ENCODE measurements at places on chromosomes 11 and 22. TPM values are rescaled to one million over a fixed set of nuclear protein-coding genes. Genes with fewer than 3 reads are reported as not detected.

- peak; percentile 21 for DNase-seq
Measured at GRCh38 chr22:20803696-20804324, 29.9 kb downstream of the SERPIND1 start.

DNA sequence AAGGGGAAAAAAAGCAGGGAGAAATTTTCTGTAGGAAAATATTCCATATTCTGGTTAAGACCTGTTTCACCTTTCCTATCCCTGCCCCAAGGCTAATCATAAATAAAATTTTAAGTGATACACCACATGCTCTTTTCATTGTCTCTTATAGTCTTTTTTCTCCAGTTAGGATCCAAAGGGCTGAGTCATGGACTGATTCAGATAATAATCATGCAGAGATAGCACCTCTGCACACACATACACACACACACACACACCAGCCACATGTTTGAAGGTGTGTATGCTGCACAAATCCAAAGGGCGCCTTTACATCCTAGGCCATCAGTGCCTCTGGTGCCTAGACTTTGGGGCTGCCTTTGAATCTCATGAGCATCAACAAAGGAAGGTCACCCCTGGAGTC, 35.5 kb upstream of the CWF19L2 start:
- no peak for DNase-seq

- DNase-seq: no peak
Measured at GRCh38 chr11:75223954-75224643, 16.5 kb upstream of the TPBGL start.

DNA sequence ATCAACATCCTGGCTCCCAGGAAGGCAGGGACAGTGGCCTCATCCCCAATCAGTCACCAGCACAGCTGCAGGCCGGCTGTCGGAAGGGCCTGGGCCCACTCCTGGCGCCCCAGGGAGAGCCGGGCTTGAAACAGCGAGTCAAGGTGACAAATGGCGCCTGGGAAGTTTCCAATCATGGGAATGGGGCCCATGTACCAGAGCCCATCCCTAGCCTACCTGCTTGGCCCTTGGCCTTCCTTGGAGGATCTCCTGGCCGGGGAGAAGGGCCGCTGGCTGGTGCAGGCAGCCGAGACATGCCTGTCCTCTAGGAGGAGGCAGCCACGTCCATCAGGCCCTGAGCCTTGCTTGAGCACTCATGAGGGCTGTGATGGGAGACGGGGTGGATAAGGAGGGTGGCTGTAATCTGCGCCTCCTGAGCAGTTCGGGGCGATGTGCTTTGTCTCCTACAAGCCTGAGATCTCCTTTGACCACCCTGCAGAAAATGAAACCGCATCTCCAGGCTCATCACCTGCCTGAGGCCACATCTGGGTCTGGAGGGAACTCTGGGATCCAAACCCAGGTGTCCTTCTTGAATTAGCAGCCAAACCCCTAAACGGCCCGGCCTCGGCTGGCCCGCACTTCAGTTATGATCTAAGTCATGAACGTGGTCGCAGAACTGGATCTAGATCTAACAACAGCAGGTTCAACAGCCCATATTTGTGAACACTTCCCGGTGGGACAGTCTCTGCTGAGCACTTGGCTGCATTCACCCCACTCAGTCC, 862.0 kb downstream of the TBC1D22A start:
- no peak for DNase-seq

GRCh38 chr11:78949976-78950690, 375.5 kb upstream of the NARS2 start:
- DNase-seq: no peak

GRCh38 chr22:44685384-44686056, 16.5 kb upstream of the PRR5 start:
- peak; percentile 42 for DNase-seq

GRCh38 chr11:16512198-16512898, 156.0 kb upstream of the SOX6 start:
- DNase-seq: no peak

DNA sequence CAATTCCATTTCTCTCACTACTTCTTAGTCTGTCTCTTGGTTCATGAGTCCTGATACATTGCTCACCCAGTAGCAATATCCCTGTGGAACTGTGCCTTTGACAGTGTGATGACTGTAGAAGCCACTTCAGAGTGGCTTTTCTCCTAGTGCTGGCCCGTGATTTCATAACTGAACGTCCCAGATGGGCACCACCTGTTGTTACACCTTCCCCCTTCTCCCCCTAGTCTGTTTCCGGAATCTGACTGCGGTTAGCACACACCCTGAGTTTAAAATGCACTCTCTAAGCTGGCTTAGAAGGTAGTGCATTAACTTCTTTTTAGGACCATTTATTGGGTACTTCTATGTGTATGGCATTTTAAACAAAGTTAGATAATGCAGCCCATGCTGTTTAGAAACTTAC, 83.0 kb downstream of the ALX4 start:
- DNase-seq: no peak

- DNase-seq: no peak
Measured at GRCh38 chr11:1389932-1390568, at the start of gene BRSK2. BRSK2 (plus strand) TSS chr11:1389934; CDS start chr11:1390285, 351 bp downstream.

DNA sequence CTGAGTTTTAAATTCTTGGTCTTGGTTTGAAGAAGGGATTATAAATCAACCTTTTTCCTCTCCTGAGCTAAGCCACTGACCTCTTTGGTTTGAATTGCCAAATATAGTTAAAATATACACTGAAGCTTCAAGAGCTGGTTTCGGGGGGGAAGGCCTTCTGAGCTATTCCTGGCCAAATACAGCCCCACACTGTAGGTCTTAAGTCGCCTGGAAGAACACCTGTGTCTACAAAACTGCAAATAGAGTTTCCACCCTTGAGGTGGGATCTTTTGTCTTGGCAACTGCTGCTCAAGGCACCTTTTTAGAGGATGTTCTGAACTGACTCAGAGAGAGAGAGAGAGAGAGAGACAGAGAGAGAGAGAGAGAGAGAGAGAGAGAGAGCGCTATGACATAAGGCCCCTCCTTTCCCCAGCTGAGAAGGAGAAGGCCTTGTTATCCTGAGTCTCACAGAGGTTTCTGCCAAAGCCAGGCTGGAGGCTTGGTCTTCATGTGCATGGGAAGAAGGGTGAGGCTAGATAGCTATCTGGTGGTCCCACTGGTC, 5.5 kb downstream of the ADM start:
- DNase-seq: no peak

DNA sequence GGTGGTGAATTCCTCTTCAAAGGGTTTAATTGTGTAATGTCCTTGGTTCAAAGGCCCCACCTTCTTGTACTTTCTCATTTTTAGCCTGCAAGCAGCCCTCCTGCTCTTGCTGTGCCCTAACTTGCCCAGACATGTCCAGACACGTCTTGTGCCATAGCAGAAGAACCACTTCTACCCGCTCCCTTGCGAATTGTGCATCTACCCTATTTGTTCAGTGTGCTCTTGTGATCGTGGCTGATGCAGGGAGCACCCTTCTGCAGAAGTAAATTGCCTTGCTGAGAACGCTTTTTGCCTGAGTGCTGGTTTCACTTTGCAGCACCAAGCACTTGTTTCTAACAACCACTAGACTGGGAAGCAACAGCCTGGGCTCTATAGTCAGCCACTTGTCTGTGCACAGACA, 249.4 kb downstream of the SBF2 start:
- no peak for DNase-seq

GRCh38 chr11:19739872-19740271, 27.2 kb downstream of the NAV2 start:
- DNase-seq: no peak

GRCh38 chr11:120797143-120797542, 226.8 kb upstream of the TBCEL start:
- DNase-seq: no peak

- DNase-seq: no peak
Measured at GRCh38 chr11:66906061-66906733, 49.3 kb downstream of the LRFN4 start.

DNA sequence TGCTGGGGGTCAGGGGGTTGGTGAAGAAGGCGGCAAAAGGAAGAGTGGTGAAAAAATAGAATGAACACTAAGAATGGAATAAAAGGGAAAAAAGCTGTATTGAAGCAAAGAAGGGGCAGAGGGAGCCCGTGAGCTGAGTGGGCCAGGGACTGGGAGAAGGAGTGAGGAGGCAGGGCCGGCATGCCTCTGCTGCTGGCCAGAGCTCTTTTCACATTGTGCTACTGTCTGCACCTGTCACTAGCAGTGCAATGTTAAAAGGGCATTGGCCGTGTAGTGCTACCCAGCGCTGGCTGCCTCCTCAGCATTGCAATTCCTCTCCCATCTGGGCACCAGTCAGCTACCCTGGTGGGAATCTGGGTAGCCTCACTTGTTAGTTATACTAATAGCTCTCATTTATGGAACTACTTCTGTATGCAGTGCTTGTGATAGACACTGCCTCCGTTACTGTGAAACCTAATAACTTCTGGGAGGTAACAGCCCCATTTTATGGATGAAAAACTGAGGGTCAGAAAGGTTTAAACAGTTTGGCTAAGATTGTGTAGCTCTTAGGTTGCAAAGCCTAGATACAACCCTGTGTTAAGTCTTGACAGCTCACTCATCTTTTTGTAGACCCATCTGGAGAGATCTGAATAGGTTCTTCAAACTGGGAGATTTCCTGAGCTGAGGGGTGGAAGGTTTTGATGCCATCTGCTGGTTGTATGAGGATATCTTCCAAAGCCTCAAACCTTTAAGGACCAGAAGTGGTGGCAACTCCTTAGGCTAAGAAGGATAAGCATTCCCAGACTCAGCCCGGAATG, 8.5 kb downstream of the YPEL4 start:
- no peak for DNase-seq

GRCh38 chr11:95895815-95896214, 28.1 kb downstream of the MTMR2 start:
- DNase-seq: no peak

- no peak for DNase-seq
Measured at GRCh38 chr11:95767498-95767897, 22.1 kb downstream of the FAM76B start.

DNA sequence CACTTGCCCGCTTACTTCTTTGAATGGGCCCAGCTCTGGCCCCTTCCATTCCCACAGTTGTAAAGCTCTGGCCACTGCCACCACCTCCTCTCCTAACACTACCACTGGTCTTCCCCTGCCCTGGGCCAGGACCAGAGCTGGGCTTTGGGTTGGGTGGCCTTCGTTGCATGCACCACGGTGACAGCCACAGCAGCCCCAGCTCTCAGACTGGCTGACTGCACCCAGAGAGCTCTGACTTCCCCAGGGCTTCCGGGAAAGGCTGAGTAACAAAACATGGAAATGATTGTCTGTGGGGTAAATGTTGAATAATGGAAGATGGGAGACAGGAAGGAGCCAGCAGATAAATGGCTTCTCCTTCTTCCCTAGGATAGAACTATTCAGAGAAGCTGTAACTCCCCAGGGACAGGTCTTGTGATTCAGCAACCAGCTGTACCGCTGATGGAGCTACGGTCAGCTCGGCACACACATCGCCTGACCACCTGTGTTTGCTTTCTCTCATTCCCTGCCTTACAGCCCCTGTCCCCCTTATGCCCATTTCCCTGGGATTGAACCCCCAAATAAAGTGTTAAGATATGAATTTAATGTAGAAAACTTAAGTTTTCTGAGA, 27.6 kb downstream of the SCN4B start:
- DNase-seq: no peak

GRCh38 chr11:59145534-59145933, 2.9 kb downstream of the FAM111A start:
- no peak for DNase-seq

GRCh38 chr11:130340671-130341319, 26.1 kb upstream of the ZBTB44 start:
- no peak for DNase-seq

DNA sequence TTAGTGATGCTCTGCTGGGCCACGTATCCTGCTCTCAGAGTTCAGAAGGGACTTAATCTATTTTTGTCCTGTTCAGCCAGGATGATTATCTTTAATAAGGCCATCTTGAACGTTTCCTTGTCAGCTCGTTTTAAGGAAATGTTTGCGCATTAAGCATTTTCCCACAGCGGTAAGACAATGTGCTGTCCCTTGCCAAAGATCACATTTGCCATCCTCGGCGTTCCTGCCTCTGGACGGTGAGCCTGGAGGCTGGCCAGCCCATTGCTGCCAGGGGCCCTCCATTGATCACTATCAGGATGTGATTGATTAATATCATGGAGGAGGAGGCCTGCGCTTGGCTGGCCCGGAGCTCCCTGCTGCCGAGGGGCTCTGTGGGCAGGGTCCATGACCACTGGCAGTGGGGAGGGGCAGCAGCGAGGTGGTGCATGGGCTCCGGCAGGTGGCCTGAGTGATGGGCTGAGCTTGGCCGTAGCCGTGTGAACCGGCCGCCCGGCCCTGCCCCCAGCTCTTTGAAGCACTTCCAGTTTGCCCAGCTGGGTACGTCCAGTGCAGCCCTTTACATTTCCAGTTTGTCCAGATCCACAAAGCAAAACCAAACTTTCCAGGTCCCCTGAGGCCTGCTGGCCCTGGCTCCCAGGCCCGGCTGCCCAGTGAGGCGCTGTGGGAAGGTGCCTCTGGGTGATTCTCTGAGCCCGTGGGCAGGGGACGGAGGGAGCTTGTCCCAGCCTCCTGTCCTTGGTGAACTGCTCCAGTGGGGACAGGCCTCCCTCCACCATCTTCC, 49.5 kb upstream of the SMIM38 start:
- no peak for DNase-seq

- DNase-seq: no peak
Measured at GRCh38 chr11:121071846-121072450, 29.1 kb upstream of the TECTA start.

DNA sequence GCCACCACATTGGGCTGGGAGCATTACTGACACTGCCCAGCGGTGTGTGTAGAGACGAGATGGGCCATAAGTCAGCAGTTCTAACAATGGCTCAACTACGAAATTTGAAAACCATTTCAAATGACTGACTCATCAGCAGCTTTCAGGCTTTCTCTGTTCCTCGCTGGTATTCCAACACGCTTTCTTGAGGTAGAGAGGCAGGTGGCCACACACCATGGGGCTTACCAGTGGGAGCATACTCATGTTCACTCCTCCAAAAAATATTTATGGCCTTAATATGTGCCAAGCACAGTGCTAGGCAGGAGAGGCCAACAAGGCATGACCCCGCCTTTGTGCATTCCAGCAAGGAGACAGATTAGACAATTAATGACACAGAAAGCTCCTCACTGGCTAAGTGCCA, 20.3 kb downstream of the ARFGAP2 start:
- DNase-seq: no peak

- DNase-seq: no peak
Measured at GRCh38 chr11:43492701-43493100, 134.0 kb downstream of the TTC17 start.

Gene FOLH1
- 0.45 TPM for total RNA-seq

Gene PDGFD
- 17.5 TPM for total RNA-seq

Gene CEND1
- 0.62 TPM for total RNA-seq

Gene GVQW3
- 2.7 TPM for total RNA-seq

Gene PYGM
- 105 TPM for total RNA-seq

Gene SDHD
- total RNA-seq: 297 TPM

Gene KCNJ5
- 5.9 TPM for total RNA-seq

Gene DDIAS
- total RNA-seq: 1.3 TPM

Gene PRMT3
- total RNA-seq: 16.3 TPM

Gene SESN3
- total RNA-seq: 6.1 TPM

Gene KRTAP5-1
- total RNA-seq: not detected

Gene CSKMT
- 2.9 TPM for total RNA-seq

Gene APOBEC3B
- total RNA-seq: 1.4 TPM
